CD8-positive, alpha-beta memory T cell (primary cell): ENCODE measurements at places on chromosomes 2 and 18. TPM values are rescaled to one million over a fixed set of nuclear protein-coding genes. Genes with fewer than 3 reads are reported as not detected.

Gene C2orf72
- not detected for total RNA-seq

DNA sequence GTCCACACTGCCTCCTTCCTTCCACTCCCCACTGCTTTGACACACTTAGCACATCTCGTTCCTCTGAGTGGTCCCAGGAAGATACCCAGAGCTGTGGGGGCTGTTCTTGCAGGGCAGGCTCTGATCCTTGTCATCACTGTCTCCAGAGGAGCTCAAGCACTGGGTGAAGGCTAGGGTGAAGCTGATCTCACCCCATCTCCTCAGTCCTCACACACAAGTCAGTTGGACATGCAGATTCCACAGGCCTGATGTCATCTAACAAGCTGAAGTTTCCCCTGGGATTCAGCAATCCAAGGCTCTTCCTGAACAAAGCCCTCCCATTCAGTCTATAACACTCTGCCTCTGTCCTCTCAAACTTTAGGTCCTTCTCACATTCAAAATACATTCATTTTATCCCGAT, 90.6 kb upstream of the RAB6C start:
- no peak overlapping the region for H3K27ac ChIP-seq
- DNase-seq = no peak
- H3K36me3 ChIP-seq = no peaks in the 10 kb centered on the region
- no peaks in the 10 kb centered on the region for H3K4me1 ChIP-seq

GRCh38 chr2:2645162-2645855, 314.2 kb upstream of the MYT1L start:
- H3K36me3 ChIP-seq = no peaks in the 10 kb centered on the region
- H3K27ac ChIP-seq = no peak overlapping the region
- no peak for DNase-seq
- no peaks in the 10 kb centered on the region for H3K27me3 ChIP-seq
- H3K4me1 ChIP-seq = peaks cover 27% of the 10 kb centered on the region

- H3K4me1 ChIP-seq = no peaks in the 10 kb centered on the region
- no peak overlapping the region for H3K27ac ChIP-seq
- DNase-seq = no peak
- no peaks in the 10 kb centered on the region for H3K36me3 ChIP-seq
Measured at GRCh38 chr18:5415031-5415430, 119.5 kb upstream of the ZBTB14 start.

DNA sequence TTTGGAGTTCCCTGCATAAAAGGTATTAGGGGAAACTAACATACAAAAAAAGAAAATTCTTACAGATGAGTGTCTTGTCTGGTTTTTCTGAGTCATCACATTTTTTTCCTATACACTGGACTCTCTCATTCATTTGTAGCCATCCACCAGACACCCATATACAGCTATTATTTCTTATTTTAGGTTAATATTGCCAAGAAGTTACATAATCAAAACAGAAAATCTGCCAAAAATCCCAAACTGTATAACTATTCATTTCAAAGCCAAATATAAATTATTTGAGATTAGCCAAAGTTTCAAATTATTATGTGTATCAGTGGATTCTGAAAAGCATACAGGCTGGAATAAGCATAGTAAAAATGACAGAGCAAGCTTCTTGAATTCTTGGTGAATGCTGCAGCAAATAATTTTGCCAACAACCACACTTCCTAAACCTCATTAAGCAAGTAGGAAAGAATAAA, 191.2 kb downstream of the NCKAP5 start:
- no peak for DNase-seq
- H3K27me3 ChIP-seq = no peaks in the 10 kb centered on the region
- no peak overlapping the region for H3K4me3 ChIP-seq

DNA sequence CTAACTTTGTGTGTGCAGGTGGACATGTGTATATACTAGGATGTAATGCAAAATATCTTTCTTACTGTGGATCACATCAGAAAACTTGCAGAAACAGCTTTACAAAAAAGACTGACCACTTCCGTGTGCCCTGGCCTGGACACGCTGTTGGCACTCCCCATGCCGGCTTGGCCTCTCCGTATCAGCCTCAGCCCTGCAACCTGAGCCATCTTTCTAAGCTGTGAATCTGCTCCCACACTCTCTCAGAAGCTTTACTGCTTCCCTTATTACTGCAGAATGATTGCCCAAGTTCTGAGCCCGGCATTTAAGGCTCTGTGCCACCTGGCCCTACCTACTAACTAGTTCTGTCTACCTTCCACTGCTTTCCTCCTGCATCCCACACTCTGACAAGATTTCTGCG, 37.8 kb downstream of the MYO7B start:
- no peak overlapping the region for H3K4me3 ChIP-seq
- H3K27ac ChIP-seq = no peak overlapping the region
- no peak for DNase-seq
- H3K36me3 ChIP-seq = no peaks in the 10 kb centered on the region

GRCh38 chr18:32698153-32698552, 74.7 kb downstream of the KLHL14 start:
- no peak overlapping the region for H3K4me3 ChIP-seq
- no peaks in the 10 kb centered on the region for H3K4me1 ChIP-seq
- H3K36me3 ChIP-seq = no peaks in the 10 kb centered on the region
- H3K27ac ChIP-seq = no peak overlapping the region

- no peaks in the 10 kb centered on the region for H3K36me3 ChIP-seq
- peaks cover 11% of the 10 kb centered on the region for H3K4me1 ChIP-seq
Measured at GRCh38 chr2:68709421-68709911, 25.1 kb upstream of the ARHGAP25 start.

DNA sequence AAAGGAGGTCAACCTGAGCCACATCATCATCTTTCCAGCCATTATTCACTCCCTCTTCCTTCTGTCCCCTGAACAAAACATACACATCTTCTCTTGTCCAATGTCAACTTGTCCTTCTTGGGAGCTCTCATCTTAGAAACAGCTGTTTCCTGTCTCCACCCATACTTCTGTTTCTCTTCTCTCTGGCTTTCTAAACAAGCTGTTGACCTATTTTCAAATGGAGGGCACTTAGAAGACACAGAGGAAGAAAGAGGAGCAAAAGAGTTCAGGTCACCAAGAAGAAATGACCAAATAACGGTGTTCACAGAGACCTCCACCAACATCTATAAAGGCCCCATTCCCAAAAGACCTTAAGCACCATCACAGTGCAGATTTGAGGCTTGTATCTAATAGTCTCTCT, 355.9 kb upstream of the HNRNPA3 start:
- no peaks in the 10 kb centered on the region for H3K27me3 ChIP-seq
- H3K27ac ChIP-seq = no peak overlapping the region
- peaks cover 52% of the 10 kb centered on the region for H3K4me1 ChIP-seq
- DNase-seq = no peak

Gene TMEM178A
- not detected for total RNA-seq

Gene MPP4
- total RNA-seq = not detected

- H3K4me3 ChIP-seq = no peak overlapping the region
- no peaks in the 10 kb centered on the region for H3K4me1 ChIP-seq
- no peak for DNase-seq
- H3K27ac ChIP-seq = no peak overlapping the region
- H3K36me3 ChIP-seq = no peaks in the 10 kb centered on the region
Measured at GRCh38 chr18:70380915-70381896, 92.4 kb downstream of the SOCS6 start.

Gene PRKAG3
- not detected for total RNA-seq

Gene RUFY4
- not detected for total RNA-seq

DNA sequence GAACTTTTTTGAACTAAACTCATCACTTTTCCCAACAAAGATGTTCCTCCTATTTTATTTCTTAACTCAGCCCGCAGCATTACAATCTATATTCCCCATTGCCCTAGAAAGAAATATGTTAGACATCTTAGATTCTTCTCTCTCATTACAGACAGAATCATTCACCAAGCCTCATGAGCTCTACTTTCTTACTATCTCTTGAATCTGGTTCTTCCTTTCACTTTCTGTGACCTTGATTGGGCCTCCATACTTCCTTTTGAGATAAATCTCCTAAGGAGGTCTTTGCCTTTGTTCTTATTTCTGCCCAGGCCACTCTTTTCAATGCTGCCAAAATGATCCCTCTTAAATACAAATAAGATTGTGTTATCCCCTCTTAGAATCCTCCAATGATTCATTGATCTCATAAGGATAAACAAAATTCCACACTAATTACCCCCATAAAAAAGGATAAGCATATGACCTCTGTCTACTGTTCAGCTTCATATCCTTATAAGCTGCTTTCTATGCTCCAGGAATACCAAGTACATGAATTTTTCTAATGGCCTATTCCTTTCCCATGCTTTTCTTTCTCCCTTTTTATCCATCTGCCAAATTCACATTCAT, 400.0 kb downstream of the ARHGAP15 start:
- peaks cover 15% of the 10 kb centered on the region for H3K4me1 ChIP-seq
- no peak overlapping the region for H3K27ac ChIP-seq

GRCh38 chr18:49151482-49151881, 200.7 kb upstream of the SMAD7 start:
- H3K27me3 ChIP-seq = no peaks in the 10 kb centered on the region
- H3K4me3 ChIP-seq = no peak overlapping the region
- H3K27ac ChIP-seq = no peak overlapping the region
- DNase-seq = no peak

DNA sequence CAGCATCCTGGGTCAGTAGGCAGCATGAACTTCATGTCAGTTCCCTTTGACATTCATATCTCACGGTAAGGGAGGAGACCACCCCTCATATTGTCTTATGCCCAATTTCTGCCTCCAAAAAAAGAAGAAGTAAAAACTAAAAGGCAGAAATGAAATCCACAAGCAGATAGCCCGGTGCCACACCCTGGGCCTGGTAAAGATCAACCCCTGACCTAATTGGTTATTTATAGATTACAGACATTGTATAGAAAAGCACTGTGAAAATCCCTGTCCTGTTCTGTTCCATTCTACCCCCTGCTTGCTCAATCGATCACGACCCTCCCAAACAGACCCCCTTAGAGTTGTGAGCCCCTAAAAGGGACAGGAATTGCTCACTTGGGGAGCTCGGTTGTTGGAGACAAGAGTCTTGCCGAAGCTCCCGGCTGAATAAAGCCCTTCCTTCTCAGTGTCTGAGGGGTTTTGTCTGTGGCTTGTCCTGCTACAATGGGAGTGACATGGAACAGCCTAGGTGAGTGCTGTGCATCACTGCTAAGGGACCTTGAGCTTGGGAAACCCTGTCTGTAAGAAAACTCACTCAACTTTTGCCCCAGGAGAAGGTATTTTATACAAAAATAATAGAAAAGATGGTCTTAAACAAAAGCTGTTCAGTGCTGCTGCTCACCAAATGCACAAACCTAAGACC, 11.1 kb downstream of the NDUFV2 start:
- no peak overlapping the region for H3K27ac ChIP-seq
- H3K4me3 ChIP-seq = no peak overlapping the region
- DNase-seq = no peak
- peaks cover 83% of the 10 kb centered on the region for H3K4me1 ChIP-seq

DNA sequence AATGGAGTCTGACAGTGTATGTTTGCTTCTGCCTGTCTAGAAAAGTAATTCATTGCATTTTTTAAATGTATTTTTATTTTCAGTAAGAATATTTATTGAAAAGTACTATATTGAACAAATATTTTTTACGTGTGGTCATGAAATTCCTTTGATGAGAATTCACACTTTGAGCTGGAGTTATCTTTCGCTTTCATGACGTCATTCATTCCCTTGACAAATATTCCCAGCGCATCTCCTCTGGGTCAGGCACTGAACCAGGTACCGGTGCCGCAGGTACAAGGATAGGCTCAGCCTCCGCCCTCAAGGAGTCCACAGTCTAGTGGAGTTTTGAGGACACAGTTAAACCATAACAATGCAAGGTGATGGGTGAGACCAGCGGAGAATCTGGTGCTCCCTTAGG, 60.2 kb downstream of the GNAL start:
- DNase-seq = no peak
- no peak overlapping the region for H3K4me3 ChIP-seq
- no peaks in the 10 kb centered on the region for H3K27me3 ChIP-seq
- H3K27ac ChIP-seq = no peak overlapping the region
- no peaks in the 10 kb centered on the region for H3K36me3 ChIP-seq
- no peaks in the 10 kb centered on the region for H3K4me1 ChIP-seq

DNA sequence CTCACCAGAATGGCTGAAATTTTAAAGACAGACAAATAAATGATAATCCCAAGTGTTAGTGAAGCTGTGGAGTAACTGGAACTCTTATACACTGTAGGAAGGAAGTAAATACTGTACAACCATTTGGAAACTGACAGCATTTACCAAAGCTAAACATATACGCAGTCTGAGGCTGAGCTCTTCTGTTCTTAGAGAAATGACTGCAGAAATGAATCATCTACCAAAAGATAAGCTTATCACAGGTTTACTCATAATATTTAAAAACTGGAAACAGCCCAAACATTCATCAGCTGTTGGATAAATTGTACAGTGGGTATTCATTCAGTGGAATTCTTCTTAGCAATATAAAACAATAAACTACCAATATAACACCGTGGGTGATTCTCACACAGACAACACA, 218.2 kb upstream of the RAB12 start:
- DNase-seq = no peak
- H3K4me1 ChIP-seq = no peaks in the 10 kb centered on the region
- H3K27me3 ChIP-seq = no peaks in the 10 kb centered on the region

DNA sequence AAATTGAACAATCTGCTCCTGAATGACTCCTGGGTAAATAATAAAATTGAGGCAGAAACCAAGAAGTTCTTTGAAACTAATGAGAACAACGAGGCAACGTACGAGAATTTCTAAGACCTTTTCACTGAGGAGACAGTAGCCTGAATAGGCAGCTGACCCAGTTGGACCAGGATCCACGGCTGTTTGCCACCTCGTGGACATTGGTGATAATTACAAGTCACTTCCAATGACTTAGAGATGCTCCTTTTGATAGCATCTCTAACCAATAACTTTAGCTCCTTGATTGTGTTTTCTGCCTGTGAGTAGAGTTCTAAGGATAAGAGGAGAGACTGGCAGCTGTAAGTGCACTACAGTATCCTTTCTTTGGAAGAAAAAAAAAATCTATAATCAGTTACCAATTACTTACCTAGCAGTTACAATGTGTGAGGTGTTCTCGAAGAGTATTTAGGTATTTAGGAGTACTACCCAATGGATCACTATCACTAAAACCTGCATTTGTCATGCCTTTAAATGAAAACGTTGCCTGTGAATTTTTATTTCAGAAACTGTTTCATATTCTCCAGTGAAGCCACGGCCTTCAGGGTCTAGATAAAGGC, 31.3 kb upstream of the CNTNAP5 start:
- H3K4me1 ChIP-seq = no peaks in the 10 kb centered on the region
- no peaks in the 10 kb centered on the region for H3K36me3 ChIP-seq
- DNase-seq = no peak
- H3K4me3 ChIP-seq = no peak overlapping the region

Gene RNF103
- 14.6 TPM for total RNA-seq
